ENCODE measurements at places on chromosomes 16 and 17. TPM values are rescaled to one million over a fixed set of nuclear protein-coding genes. Genes with fewer than 3 reads are reported as not detected.

Gene CARD14
- total RNA-seq = not detected

GRCh38 chr16:12340151-12340733 lies 363.7 kb downstream of the SNX29 start:
- no peak overlapping the region for H3K27ac ChIP-seq
- no peaks in the 10 kb centered on the region for H3K27me3 ChIP-seq
- no peak for DNase-seq

- no peaks in the 10 kb centered on the region for H3K27me3 ChIP-seq
- no peak overlapping the region for H3K4me3 ChIP-seq
- no peaks in the 10 kb centered on the region for H3K36me3 ChIP-seq
- H3K27ac ChIP-seq = no peak overlapping the region
Observed at GRCh38 chr16:14428043-14428442, 202.0 kb downstream of the PARN start.

DNA sequence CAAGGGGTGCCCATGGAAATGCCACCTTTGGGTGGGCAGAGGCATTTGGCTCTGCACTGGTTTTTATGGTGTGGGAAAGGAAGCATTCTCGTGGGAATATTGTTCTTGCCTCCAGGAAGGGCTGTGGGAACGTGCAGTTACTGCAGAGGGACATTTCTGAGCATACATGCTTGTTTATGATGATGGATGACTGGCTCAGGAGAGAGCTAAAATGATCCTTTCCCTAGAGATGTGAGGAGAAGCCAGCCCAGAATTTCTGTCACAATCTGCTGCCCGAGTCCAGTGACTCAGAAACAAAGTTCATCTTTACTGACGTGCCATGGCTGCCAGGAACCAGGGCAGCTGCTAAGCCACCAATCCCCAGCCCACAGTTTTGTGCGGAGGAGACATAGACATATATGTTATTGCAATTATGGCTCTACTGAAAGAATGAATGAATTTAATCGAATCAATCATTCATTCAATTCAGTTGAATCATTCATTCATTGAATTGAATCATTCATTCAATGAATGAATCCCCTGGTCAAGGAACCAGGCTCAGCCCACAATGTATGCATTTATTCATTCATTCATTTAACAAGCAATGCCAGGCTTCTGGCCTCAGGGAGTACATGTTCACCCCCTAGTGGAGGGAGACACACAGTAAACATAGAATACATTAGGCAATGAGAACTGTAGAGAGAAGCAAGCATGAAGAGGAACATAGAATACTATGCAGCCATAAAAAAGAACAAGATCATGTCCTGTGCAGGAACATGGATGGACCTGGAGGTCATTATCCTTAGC lies 414.4 kb upstream of the HSBP1 start:
- H3K27me3 ChIP-seq = no peaks in the 10 kb centered on the region
- H3K27ac ChIP-seq = peak overlapping the region; percentile 76
- no peak overlapping the region for H3K4me3 ChIP-seq
- no peaks in the 10 kb centered on the region for H3K36me3 ChIP-seq

DNA sequence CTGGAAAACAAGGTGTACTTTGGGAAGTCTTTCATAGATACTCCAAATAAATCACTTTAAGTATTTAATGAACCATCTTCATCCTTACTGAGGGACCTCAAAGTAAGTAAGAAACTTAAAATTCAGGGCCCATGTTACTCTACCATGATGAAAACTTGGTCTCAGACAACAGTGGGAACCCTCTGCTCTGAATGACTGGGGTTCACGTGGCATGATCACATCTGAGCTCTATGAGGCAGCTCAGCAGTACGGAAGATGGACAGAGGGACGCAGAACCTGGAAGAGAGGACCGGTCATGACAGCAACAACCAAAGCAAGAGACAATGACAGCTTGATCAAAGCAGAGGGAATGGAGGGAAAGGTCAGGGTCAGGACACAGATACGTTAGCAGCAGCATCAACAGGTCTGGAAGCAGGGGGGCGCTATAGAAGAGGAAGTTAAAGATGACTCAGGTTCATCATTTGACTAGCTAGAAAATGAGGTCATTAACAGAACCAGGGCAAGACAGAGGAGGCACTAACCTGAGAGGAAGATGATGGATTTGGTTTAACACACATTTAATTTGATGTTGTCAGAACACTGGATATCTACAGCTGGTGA lies 9.5 kb downstream of the XPO6 start:
- no peak for DNase-seq
- peaks cover 7% of the 10 kb centered on the region for H3K36me3 ChIP-seq
- no peak overlapping the region for H3K27ac ChIP-seq
- H3K4me1 ChIP-seq = no peaks in the 10 kb centered on the region

Gene PNMT
- 3.1 TPM for total RNA-seq

Gene MARF1
- total RNA-seq = 49.6 TPM

- no peaks in the 10 kb centered on the region for H3K27me3 ChIP-seq
- H3K4me3 ChIP-seq = no peak overlapping the region
- no peak overlapping the region for H3K27ac ChIP-seq
- DNase-seq = no peak
Observed at GRCh38 chr17:17084317-17084835, 42.1 kb downstream of the MPRIP start.

GRCh38 chr17:400257-400656 lies 47.6 kb upstream of the RPH3AL start:
- no peak for DNase-seq
- H3K4me3 ChIP-seq = no peak overlapping the region
- H3K27me3 ChIP-seq = no peaks in the 10 kb centered on the region

DNA sequence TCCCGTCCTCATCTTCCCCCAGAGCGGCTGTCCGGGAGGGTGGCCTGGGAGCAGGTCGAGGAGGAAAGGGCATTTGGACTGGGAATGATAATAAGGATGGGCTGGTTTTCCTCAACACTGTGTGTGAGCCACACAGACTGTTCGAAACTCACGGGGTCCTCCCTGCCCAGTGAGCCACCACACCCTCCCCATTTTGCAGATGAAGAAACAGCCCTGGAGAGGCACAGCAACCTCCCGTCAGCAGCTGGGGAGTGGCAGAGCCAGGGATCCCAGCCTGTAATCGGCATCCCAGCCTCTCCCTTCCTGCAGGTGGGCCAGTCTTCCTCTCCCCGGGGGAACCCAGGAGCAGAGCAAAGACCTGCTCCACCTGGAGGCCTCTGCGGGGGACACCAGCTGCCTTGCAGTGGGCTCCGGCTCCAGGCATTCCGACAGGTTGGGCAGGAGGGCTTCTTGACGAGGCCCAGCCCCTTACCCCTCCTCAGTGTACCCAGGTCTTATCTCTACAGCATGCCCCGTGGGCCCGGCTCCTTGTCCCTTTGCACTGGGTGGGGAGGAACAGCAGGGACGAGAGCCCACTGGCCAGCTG lies 23.8 kb downstream of the ENGASE start:
- H3K27ac ChIP-seq = no peak overlapping the region
- H3K36me3 ChIP-seq = no peaks in the 10 kb centered on the region
- no peaks in the 10 kb centered on the region for H3K4me1 ChIP-seq
- H3K4me3 ChIP-seq = no peak overlapping the region
- no peaks in the 10 kb centered on the region for H3K27me3 ChIP-seq

Gene FOXF1
- 4.1 TPM for total RNA-seq

GRCh38 chr17:73394512-73395450 lies 83.0 kb upstream of the CDC42EP4 start:
- no peaks in the 10 kb centered on the region for H3K36me3 ChIP-seq
- H3K27me3 ChIP-seq = no peaks in the 10 kb centered on the region
- no peaks in the 10 kb centered on the region for H3K4me1 ChIP-seq
- H3K27ac ChIP-seq = no peak overlapping the region
- no peak for DNase-seq

GRCh38 chr17:64254755-64255154 lies 8.3 kb downstream of the TEX2 start:
- H3K36me3 ChIP-seq = no peaks in the 10 kb centered on the region
- H3K27me3 ChIP-seq = no peaks in the 10 kb centered on the region
- H3K4me3 ChIP-seq = no peak overlapping the region

GRCh38 chr17:16027708-16028584 lies 28.3 kb downstream of the TTC19 start:
- peaks cover 8% of the 10 kb centered on the region for H3K4me1 ChIP-seq
- H3K36me3 ChIP-seq = peaks cover 33% of the 10 kb centered on the region
- no peaks in the 10 kb centered on the region for H3K27me3 ChIP-seq
- peak overlapping the region; percentile 74 for H3K27ac ChIP-seq
- no peak overlapping the region for H3K4me3 ChIP-seq

GRCh38 chr17:72031219-72031884 lies 89.5 kb upstream of the SOX9 start:
- no peak overlapping the region for H3K4me3 ChIP-seq
- no peaks in the 10 kb centered on the region for H3K27me3 ChIP-seq
- no peak overlapping the region for H3K27ac ChIP-seq
- H3K36me3 ChIP-seq = no peaks in the 10 kb centered on the region

Gene OTOP2
- not detected for total RNA-seq

DNA sequence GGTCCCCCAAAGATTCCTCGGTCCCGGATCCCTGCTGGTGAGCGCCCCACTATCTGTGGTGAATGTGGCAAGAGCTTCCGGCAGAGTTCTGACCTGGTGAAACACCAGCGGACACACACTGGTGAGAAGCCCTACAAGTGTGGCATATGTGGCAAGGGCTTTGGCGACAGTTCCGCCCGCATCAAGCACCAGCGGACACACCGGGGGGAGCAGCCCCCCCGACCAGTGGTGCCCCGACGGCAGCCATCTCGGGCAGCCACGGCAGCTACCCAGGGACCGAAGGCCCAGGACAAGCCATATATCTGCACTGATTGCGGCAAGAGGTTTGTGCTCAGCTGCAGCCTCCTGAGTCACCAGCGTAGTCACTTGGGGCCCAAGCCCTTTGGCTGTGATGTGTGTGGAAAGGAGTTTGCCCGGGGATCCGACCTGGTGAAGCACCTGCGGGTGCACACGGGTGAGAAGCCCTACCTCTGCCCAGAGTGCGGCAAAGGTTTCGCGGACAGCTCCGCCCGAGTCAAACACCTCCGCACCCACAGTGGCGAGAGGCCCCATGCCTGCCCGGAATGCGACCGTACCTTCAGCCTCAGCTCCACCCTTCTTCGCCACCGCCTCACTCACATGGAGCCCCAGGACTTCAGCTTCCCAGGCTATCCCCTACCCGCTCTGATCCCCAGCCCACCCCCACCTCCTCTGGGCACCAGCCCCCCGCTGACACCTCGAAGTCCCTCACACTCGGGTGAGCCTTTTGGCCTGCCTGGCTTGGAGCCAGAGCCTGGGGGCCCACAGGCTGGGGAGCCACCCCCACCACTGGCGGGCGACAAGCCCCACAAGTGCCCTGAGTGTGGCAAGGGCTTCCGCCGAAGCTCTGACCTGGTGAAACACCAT lies 2.8 kb downstream of the ZNF48 start:
- DNase-seq = no peak
- H3K4me3 ChIP-seq = no peak overlapping the region
- peaks cover 17% of the 10 kb centered on the region for H3K4me1 ChIP-seq
- no peaks in the 10 kb centered on the region for H3K27me3 ChIP-seq
- peaks cover 8% of the 10 kb centered on the region for H3K36me3 ChIP-seq
- H3K27ac ChIP-seq = no peak overlapping the region

- DNase-seq = no peak
- no peak overlapping the region for H3K4me3 ChIP-seq
- H3K27me3 ChIP-seq = no peaks in the 10 kb centered on the region
- no peaks in the 10 kb centered on the region for H3K36me3 ChIP-seq
Observed at GRCh38 chr17:67696347-67696746, 21.4 kb upstream of the NOL11 start.

DNA sequence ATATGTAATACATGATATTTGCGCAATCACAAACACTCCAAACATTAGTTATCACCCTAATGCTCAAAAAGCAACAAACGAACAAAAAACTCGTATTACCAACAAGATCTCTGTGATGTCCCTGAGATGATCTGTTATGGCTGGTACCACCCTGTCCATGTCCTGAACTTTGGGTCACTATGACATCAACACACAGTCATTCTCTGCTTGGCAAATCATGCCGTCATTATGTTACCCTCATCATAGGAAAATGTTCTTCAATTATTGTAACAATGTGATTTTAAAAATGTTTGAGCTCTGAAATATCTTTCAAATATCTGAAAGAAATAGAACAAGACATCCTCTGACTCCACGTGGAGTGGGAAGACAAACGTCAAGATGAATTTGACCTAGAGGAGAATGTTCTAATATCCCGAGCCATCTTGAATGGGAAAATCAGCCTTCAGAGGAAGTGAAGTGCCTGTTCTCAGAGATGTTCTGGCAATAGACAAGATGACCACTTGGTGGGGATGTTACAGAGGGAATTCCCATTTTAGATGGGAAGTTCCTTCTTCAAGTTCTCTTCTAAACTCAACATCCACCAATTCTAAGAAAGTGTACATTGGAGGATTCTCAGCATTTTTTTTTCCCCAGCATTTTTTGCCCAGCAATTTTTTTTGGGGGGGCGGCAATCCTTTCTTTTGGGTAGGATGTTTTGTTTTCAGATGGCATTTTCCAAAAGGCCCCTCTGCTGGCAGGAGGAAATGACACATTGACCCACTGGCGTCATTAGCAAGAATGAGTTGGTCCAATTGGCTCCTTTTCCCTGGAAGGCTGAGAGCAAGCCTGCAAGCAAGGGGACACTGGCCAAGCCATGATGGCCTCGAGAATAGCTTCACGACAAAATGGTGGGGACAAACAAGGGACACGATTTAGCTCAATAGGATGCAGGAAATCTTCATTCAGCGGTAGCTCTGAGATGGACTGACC lies 3.7 kb upstream of the HSD17B2 start:
- H3K4me1 ChIP-seq = no peaks in the 10 kb centered on the region
- no peak for DNase-seq
- no peaks in the 10 kb centered on the region for H3K36me3 ChIP-seq
- no peak overlapping the region for H3K4me3 ChIP-seq
- H3K27ac ChIP-seq = no peak overlapping the region

GRCh38 chr16:48310908-48311641 lies 63.7 kb upstream of the ABCC11 start:
- H3K27ac ChIP-seq = no peak overlapping the region
- no peak for DNase-seq
- peaks cover 8% of the 10 kb centered on the region for H3K36me3 ChIP-seq
- peaks cover 12% of the 10 kb centered on the region for H3K4me1 ChIP-seq

Gene C17orf78
- not detected for total RNA-seq

Gene TCAP
- total RNA-seq = 16.9 TPM

Gene RBFOX1
- not detected for total RNA-seq

- no peaks in the 10 kb centered on the region for H3K4me1 ChIP-seq
- no peak overlapping the region for H3K4me3 ChIP-seq
Observed at GRCh38 chr16:60170196-60170595, 1436.1 kb upstream of the GOT2 start.

DNA sequence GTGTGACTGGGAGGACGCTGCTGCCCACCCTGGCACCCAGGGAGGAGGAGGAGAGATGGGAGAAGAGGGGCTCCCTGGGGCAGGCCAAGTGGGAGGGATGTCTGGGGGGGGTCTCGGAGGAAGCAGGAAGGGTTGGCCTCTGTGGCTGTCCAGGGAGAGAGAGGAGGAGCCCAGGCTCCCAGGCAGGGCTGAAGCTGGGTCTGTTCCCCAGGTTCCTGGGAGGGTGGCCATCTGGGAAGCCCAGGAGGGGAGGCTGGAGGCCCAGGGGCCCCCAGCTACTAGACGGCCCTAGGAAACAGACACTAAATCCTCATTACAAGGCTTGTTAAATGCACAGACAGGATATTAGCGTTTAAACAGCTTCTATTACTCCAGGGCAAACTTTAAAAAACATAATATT lies 139.8 kb downstream of the ENGASE start:
- H3K36me3 ChIP-seq = no peaks in the 10 kb centered on the region
- H3K4me3 ChIP-seq = no peak overlapping the region
- H3K4me1 ChIP-seq = no peaks in the 10 kb centered on the region
- DNase-seq = no peak
- no peak overlapping the region for H3K27ac ChIP-seq
- no peaks in the 10 kb centered on the region for H3K27me3 ChIP-seq

All from thoracic aorta (tissue), 2 donors.